ENCODE measurements at places on chromosomes 11 and 22. TPM values are rescaled to one million over a fixed set of nuclear protein-coding genes. Genes with fewer than 3 reads are reported as not detected.

GRCh38 chr22:17371448-17371847 lies 2.2 kb downstream of the CECR2 start:
- no peak for DNase-seq

DNA sequence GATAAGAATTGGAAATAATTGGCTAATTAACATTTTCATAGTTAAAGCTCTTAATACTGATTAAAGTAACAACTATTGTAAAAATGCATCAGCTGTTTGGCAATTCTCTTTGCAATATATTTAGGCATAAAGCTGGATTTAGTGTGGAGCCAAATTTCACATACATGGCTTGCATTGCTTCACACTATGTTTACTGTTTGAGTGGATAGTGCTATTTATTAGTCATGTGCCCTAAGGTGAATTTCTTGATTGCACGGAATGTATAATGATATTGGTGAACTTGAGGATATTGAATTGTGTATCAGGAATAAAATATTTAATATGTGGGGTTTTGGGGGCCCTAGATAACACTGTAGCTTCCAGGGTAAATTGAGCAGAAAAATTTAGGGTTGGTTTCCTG lies 100.9 kb downstream of the AASDHPPT start:
- no peak for DNase-seq

GRCh38 chr11:68669301-68670090 lies 14.8 kb upstream of the GAL start:
- DNase-seq: no peak

DNA sequence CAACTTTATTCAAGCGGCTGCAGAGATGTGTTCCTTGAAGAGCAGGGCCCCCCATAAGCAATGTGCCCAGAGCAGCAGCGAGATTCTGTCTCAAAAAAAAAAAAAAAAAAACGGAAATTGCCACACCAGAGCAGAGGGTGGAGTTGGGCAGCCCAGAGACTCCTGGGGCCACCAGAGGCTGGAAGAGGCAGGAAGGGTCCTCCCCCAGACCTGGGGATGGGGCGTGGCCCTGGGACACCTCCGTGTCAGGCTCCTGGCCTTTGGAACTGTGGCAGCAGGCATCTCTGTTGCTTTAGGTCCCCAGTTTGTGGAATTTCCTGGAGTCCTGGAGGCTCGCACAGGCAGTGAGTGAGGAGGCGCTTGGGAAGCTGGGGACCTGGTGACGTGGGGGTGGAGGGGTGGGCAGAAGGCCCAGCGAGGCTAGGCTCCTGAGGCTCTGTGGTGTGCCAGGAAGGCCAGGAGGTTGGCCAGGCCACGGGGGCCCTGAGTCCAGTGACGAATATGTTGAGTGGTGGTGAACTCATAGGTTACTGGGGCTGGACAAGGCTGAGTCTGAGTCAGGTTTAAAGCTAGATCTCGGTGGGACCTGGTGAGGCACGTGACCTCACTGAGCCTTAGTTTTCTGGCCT lies 735.6 kb downstream of the BRD1 start:
- DNase-seq: no peak

- DNase-seq: no peak
Measured at GRCh38 chr11:64134963-64135362, 30.9 kb downstream of the MACROD1 start.

- DNase-seq: no peak
Measured at GRCh38 chr11:104907521-104908185, 9.4 kb upstream of the CASP12 start.

DNA sequence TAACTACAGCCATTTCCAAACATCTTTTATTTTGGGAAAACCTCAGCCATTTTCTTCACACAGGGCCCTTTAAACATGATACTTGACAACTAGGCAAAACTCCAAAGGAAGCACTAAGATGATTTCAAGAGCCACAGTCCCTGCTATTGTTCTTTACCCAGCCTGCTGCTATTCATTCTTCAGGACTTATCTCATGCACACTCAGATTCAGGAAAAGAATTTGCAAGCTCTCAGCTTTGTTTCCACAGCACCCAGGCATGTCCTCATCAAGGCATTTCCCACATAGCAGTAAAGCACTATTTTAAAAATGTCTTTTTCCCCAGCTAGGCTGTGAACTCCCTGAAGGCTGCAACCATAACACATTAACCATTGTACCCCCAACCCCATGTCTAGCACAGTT lies 609.3 kb upstream of the CCDC90B start:
- no peak for DNase-seq

GRCh38 chr22:17884893-17885292 lies 110.6 kb upstream of the BID start:
- no peak for DNase-seq

DNA sequence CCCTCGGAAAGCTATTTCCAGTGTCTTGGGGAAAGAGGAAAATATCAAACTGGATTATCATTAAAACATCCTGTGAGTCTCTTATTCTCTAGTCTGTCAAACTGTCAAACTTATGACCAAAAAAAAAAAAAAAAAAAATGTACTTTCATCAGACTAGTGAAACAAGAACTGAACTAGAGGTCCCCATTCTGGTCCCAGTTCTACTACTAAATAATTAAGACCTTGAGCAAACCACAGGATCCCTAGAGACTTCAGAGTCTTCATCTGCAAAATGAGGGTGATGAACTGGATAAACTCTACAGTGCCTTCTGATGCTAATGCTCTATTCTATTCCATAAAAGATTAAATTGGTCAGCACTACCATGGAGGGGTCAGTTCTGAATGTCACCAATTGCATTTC lies 105.8 kb downstream of the SERGEF start:
- DNase-seq: no peak

DNA sequence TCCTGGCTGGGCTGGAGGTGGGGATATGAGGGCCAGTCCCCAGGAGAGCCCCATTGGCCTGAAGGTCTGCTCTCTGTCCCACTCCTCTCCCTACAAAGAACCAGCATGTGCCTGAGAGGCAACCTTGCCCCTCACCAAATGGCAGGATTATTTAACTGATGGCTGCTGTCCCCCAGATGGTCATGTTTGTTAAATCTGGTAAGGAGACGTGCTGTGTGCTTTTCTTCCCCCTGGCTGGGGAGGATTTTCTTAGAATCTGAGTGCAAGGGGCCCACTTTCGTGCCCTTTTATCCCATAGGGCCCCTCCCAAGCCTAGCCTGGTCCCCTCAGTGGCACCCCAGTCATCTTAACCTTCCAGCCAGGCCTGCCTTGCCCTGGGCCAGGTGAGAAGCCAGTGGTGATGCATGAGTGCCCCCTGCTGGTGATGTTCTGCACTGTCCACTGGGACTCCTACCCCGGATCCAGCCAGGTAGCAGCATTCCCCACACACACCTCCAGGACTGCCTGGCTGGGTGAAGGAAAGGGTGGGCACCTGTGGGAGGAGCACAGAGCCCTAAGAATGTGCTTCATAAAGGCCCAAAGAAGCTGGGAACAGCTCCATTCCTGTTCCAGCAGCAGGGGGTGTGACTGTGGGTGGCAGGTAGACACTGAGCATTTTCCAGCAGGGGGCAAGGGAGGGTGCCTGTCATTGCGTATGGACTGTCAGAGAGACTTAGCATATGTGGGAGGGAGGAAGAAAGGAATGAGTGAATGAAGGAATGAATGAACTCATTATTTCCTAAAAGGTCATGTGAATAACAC lies 28.9 kb downstream of the MFNG start:
- DNase-seq: peak; percentile 70

DNA sequence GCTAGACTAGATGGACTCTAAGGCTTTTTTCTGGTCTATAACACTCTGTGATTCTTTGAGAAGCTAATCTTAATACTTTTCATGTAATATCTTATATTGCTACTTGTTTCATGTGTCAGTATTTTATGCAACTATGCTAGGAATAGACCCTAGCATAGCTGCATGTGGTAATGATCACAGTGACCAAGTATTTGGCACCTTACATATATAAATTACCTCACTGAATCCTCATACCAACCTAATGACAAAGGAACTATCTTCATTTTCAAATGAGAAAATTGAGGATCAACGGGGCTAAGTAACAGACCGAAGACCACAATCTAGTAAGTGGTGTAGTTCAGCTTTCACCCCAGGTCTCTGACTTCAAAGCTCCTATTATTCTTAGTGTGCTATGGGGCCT lies 327.3 kb upstream of the PITPNB start:
- DNase-seq: no peak

DNA sequence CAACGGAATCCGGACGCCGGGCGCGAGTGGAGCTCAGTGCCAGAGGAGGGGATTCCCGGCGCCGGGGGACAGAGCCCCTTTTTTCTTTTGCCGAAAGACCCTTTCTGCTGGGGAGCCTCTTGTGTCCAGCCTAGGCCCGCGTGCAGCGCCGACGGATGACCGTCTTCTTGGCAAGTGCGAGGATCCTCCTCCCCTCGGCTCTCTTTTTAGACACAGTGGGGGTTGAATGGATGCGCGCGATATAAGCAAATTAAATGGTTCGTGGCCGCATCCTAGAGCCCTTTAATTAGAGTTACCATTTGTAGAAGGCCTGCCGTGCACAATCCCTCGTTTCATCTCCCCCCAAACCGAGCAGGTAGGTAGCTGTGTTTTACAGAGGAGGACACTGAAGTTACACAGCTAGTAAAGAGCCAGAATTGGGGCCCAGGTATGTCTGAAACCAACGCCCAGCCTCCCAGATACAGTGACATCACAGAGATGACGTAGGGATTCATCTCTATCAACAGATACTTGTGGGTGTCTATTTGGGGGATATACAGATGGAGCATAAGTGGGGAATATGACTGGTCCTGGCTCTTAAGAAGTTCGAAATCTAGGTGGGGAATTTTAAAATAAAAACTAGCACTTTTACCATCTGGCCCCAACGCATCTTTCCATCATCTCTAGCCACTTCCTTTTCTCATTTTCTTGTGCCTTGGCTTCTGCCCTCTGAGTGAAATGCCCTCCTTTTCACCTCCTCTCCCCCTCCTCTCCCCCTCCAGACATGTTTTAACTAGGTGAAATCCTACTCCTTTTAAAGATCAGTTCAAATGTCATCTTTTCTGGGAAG lies 875 bp downstream of the TCP11L1 start:
- peak; percentile 60 for DNase-seq

GRCh38 chr11:120775986-120776951 lies 247.6 kb upstream of the TBCEL start:
- DNase-seq: no peak

GRCh38 chr22:28894807-28895206 lies 11.4 kb downstream of the ZNRF3 start:
- DNase-seq: no peak

DNA sequence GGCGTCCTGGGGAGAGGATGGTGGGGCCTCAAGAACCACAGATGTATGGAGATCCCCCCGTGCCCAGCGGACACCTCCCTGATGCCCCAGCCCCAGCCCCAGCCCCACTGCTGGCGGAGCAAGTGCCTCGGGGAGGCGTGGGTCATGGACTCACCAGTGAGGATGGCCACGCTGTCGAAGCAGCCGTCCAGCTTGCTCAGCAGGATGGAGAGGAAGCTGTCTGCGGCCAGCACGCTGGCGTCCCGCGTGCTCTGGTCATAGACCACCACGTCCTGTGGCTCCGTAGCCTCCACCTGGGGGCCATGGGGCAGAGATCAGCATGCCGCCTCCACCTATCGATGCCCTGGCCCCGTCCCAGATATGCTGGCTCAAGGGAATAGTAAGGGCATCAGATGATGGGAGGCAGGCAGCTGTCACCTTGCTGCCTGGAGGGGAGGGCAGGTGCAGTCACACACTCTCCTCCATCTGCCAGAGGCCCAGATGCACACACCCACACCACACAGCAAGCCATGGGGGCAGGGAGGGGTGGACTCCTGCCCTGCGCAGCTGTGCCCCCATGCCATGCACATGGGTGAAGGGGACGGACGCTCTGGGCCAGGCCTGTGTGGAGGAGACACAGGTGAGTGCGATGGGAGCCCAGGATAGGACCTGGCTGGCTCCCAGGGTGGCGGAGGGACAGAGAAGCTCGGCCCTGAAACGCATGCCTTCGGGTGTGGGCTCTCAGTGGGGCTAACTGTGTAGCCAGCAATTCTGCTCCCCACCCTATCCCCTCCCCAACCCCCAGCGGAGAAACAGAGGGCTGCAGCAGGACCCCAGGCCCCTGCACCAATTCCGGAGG lies 8.2 kb downstream of the DUSP8 start:
- no peak for DNase-seq

DNA sequence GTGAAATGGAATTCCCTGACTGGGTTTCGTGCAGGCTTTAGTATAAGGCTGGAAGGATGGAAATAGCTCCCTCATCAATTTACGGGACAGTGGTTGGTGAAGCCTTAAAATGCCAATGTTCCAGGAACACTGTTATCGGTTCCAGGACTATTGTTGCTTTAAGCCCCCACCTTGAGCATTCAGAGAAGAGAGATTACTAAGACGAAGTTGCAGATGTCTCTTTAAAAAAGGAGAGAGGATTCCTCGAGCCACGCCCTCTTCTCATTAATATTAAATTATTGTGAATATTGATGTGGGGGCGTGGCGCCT lies 195 bp upstream of the CREB3L1 start:
- DNase-seq: no peak

- DNase-seq: no peak
Measured at GRCh38 chr11:59079086-59079485, 7.0 kb upstream of the GLYATL1B start.

DNA sequence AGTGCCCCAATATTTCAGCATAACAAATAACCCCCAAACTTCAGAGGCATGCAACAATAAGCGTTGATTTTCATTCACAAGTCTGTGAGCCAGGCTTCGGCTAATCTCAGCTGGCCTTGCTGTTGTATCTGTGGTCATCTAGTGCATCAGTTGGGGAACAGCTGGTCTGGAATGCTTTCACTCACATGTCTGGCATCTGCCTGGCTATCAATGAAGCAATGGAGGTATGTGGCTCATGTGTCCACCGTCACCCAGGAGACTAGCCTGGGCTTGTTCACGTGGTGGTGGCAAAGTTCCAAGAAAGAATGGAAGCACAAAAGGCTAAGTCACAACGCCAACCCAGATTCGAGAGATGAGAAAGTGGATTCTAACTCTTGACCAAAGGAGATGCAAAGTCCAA lies 304.8 kb upstream of the ISX start:
- DNase-seq: peak; percentile 10

- no peak for DNase-seq
Measured at GRCh38 chr11:11207428-11207827, 145.6 kb downstream of the CSNK2A3 start.

GRCh38 chr11:98834776-98835175 lies 186.0 kb upstream of the CNTN5 start:
- DNase-seq: no peak

GRCh38 chr11:118892514-118892913 lies 8.8 kb downstream of the CXCR5 start:
- no peak for DNase-seq

DNA sequence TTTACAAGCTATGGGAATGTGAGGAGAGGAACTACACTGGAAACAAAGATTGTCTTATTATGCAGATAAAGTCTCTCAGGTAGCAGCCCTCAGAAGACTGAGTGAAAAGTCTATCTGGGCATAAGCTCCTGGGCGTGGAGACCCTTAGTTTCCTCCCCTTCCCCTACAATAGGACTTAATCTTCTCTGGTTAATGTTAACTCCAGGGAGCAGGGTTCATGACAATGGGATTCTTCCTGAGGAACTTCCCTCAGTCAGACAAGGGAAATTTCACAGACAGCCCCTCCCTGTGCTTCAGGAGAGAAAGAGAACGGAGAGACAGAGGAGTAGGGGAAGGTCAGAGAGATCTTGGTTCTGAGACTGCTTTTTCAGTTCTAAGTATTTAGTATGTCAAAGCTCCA lies 1428.6 kb downstream of the LRRC4C start:
- no peak for DNase-seq

APLNR gene
- polyA plus RNA-seq: 0.08 TPM

NCAPH2 gene
- 29.4 TPM for polyA plus RNA-seq

AKIP1 gene
- polyA plus RNA-seq: 61.5 TPM

MPZL2 gene
- polyA plus RNA-seq: 0.08 TPM

AIFM3 gene
- 2.3 TPM for polyA plus RNA-seq

TRIM29 gene
- polyA plus RNA-seq: 3.1 TPM

IGLL1 gene
- not detected for polyA plus RNA-seq

GLYATL2 gene
- polyA plus RNA-seq: not detected

UBTFL1 gene
- not detected for polyA plus RNA-seq

Measured in A549 (cell line).